ENCODE measurements at places on chromosomes 3 and 15.

- no peak for DNase-seq
Observed at GRCh38 chr3:128348805-128349531, 117.7 kb downstream of the DNAJB8 start.

GRCh38 chr3:10708216-10708893 is 107.7 kb upstream of the SLC6A11 start:
- DNase-seq: no peak

DNA sequence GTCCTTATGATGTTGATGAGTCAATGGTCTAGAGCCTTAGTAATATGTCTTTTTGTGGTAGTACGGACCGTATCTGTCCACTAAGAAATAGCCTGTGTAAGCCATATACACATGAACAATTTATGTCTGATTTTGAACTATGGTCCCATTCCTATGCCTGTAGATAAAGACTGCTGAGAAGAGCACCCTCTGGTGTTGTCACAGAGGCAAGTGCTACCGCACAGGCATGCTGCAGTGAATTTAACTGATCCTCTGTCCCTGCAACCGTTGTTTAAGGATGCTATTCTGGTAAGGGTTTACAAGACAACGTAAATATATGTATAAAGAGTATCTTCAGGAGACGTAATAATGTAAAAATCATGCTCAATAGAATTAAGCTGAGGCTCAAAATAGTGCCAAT is 170.7 kb downstream of the UBE3A start:
- DNase-seq: no peak

DNA sequence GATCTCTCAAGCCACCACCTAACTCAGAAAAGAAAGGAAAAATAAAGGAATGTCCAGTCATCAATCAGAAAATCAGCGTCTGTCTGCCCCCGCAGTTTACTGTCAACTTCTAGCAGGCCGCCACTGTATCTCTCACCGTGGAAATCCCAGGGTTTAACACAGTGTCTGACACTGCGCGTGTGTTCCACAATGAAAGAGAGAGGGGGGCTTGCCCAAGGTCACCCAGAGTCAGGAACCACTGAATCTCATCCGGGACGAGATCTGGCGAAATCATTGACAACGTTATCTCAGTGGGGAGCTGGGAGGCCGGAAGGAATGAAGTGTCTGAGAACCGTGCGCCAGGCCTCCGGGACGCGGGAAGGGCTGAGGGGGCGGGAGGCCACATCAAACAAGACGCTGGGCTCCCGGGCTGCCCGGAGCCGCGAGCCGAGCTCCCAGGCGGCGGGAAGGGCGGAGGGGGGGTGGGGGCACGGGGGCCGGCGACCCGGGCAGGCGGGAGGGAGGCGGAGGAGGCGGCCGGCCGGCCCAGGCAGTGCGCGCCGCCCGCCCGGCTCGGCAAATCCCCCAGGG is 2.2 kb upstream of the HES1 start:
- DNase-seq: peak; percentile 53

DNA sequence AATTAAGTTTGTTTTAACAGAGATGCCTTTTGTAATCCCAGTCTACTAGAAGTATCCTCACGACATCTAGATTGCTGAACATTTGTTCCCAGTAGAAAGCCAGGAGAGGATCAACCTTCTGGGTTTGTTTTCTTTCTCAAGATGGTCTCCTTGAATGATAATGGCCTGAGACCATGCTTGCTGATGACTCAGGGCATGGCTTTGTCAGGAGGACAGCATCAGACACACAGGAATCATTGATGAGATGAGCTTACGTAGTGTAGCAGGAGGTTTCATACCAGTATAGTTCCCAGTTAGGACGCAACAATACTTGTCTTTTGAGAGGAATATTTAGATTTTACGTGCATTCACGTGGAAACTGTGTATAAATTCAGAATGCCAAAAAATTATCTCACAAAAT is 38.6 kb downstream of the ATP1B3 start:
- DNase-seq: no peak

- DNase-seq: no peak
Observed at GRCh38 chr15:57160823-57161560, 215.3 kb upstream of the CGNL1 start.

DNA sequence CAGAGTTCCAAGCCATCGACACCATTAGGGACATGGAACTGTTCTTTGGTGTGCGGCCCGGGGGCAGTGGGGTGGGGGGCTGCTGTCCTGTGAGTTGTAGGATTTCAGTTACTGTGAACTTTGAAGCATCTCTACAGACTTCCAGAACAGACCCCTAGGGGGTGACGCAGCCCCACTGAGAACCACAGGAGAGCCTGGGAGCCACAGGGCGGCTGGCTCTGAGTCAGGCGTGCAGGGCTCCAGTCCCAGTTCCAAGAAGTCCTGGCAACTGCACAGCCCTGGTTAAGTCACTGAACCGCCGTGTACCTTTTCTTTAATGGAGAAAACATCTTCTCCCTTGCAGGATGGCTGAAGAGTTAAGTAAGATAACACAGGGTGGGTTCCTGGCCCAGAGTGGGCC is 23.5 kb upstream of the LRTM1 start:
- DNase-seq: peak; percentile 7

- no peak for DNase-seq
Observed at GRCh38 chr3:123379041-123379830, 69.7 kb downstream of the ADCY5 start.

- DNase-seq: no peak
Observed at GRCh38 chr3:52198643-52199608, 966 bp downstream of the ALAS1 start.

DNA sequence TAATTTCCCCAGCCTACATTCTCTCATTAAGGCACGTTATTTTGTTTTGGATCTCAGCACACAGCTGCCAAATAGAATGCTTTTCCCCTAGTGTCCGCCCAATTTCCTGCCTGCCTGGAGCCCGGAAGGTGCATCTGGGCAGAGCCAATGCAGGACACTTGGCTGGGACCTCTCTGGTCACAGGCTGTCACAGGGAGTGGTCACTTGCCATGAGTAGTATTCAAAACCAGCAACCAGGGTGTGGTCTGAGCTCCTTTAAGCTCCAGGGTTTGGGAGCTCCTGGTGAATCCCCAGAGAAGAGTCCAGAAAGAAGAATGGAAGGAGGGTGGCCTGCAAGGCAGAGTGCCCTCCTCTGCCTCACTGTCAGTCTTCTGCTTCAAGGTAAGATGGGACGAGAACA is at the start of gene HTR3C:
Gene HTR3C, plus strand, starts transcription at position 281 of the 400 bp plus-strand sequence. Its CDS starts 34 bp downstream, at position 315.
- DNase-seq: no peak

DNA sequence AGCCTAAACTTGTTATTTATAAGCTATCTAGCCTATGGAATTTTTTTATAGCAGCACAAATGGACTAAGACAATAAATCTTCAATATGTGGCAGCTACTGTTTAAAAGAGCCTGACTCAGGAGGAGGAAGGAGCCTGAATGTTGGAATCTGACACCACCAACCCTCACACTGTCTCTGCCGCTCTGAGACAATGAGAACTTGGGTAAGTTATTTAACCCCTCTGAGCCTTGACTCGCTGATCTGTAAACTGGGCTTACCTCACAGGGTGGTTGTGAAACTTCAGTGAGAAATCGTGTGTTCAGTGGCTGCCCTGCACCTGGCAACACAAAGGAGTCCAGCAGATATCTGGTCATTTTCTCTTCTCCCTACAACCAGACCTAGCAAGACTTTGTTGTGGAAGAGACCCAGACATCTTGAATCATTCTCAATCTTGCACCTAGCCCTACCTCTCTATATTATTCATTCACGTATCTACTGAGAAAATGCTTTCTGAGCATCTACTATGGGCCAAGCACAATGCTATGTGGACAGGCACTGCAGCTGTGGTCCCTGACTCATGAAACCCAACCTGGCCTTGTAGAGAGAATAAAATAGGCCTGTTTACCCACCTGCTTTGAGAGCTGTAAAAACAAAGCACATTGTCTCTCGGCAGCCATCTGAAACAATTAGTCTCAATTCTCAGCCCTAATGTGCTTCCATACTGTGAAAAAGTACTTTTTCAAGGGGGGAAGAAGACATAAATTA is 81.9 kb upstream of the SLC25A36 start:
- DNase-seq: no peak

DNA sequence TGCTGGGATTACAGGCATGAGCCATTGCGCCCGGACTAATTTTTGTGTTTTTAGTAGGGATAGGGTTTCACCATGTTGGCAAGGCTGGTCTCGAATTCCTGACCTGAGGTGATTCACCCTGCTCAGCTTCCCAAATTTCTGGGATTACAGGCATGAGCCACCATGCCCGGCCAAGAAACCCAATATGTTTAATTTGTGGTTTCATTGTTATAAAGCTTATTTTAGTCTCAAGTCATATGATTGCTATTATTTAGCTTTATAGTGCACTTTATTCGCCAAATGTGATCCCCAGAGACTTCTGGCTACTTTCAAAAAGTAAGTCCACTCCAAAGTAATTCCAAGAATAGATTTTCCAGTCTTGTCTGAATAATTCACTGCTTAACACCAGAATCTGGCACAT is 19.3 kb upstream of the SLC4A7 start:
- DNase-seq: no peak

- no peak for DNase-seq
Observed at GRCh38 chr3:12905316-12906071, 64.1 kb upstream of the RPL32 start.

DNA sequence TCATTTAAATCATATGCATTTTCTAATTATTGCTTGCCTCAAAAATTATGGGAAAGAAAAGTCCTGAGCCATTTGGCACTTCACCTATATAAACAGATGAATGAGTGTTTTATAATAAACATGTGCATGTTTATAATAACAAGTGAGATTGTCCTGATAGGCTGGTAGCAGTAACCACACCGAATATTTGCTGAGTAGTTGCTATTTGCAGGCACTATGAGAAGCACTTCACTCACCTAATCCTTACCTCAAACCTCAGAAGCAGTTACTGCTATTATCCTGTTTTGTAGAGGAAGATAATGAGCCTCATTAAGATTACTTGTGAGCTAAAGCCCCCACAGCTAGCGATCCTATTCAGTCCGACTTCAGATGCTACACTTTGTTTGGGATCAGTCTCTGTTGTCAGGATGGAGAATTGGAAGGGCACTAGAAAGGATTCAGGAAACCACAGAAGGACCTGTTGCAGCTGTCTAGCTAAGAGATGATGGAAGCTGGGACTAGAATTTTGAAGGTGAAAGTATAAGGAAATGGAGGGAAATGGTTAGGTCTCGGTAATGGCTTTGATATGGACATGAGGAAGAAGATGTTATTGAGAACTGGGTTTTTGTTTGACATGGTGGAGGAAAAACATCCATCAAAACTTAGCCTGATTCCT is 28.4 kb upstream of the MAGI1 start:
- no peak for DNase-seq

DNA sequence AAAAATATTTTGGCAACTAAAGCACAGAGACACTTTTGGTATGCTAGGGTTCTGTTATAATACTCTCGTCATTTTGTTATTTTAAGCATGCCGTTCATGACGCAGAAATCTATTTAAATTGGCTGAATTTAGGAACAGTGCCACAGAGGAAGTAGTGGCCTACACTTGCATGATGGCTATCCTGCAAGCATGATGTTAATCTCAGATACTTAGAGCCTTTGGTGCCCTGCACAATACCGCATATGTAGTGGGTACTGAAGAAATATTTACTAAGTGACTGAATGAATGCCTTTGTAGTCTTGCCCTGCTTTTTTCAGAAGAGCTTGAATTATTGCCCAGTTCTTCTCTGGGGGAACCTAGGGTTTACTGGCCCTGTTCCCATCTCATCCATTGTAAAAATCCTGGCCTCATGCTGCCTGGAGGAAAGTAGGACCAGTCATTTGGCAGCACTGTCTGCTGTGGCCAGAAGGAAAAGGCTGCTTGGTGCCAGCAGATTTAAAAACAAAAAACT is 79.0 kb downstream of the SERPINI1 start:
- no peak for DNase-seq

DNA sequence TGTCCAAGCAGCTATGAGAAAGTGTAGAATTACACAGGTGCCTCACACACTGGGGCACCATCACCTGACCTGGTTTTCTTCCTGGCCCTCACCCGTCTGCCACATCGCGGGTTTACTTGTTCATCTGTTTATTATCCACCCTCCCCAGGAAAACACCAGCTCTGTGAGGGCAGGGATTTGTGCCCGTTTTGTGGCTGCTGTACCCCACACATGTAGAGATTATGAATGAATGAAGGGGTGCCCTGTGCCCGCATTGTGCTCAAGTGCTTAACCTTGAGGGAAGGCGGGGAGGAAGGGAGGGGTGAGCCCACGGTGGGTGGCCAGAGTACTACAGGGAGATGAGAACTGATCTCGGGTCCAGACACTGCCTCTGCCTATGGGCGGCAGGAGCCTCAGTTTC is 108.4 kb downstream of the WNT7A start:
- no peak for DNase-seq

DNA sequence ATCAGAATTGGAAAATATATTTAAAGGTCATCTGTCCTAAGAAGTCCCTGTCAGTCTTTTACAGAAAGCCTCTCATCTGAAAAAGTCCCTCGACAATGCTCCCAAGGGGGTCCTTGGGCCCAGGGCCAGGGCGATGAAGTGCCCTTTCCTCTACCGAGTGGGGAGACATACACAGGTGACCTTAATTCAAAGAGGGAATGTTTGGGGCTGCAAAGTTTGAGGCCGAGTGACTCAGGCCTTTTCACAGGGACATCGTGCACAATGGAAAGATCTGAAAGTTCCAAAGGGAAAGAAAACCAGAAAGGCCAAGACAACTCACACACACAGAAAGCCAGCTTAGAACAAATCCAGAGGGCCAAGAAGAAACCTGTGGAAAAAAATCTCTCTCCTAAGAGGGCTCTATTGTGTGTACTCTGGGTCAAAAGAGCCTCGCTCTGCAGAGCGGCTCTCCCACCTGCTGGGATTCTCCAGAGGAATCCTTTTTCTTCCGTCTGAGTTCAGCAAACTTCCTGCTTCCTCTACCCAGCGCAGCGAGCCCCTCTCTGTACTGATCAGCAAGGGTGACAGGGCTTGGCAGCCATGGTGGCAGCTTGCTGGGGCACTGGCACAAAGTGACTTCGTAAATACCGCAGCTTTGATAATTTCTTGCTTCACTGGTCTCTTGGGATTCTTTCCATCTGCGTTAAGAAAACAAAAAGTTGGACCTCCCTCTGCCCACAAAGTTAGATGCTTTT is 259.1 kb downstream of the OPA1 start:
- no peak for DNase-seq

DNA sequence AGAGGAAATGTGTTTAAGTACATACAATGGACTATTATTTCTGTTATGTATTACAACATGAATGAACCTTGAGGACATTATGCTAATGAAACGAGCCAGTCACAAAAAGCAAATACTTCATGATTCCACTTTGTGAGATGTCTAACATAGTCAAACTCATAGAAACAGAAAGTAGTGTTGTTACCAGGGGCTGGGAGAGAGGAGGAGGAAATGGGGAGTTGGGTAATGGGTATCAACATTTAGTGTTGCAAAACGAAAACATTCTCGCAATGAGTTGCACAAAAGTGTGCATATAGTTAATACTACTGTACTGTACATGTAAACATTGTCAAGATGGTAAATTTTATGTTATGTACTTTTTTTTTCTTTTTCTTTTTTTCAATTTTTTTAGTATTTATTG is 194.3 kb downstream of the IL5RA start:
- no peak for DNase-seq

DNA sequence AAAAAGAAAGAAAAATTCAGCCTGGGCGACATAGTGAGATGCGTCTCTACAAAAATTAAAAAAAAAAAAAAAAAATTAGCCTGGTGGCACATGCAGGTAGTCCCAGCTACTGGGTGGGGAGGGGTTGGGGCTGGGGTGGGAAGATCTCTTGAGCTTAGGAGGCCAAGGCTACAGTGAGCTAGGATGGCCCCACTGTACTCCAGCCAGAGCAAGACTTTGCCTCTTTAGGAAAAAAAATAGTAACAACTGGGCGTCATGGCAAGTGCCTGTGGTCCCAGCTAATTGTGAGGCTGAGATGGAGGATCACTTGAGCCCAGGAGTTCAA is 23.9 kb upstream of the PPP4R2 start:
- no peak for DNase-seq

Data from activated CD4-positive, alpha-beta T cell treated with anti-CD3 and anti-CD28 coated beads for 36 hours (primary cell).